ENCODE measurements at places on chromosomes 5 and 9.

DNA sequence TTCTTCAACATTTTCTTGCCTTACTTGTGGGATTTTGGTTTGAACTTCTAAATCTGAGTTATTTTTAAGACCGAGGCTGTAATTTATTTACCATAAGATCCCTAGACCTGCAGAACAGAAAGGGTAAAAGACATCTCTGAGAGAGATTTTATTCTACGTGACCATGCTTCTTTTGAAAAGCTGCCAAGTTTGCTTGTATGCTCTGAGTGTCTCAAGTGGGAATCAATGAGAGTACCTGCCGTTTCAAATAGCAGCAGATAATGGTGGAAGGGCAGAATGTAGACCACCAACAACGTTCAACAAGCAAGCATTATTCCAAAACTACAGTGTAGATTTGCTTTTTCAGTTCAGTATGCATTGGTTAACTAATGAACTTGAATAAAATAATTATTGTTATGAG, 108.6 kb upstream of the MINAR2 start:
- no peak for ATAC-seq

GRCh38 chr5:160651692-160652645, 200.0 kb downstream of the ATP10B start:
- no peak for ATAC-seq

DNA sequence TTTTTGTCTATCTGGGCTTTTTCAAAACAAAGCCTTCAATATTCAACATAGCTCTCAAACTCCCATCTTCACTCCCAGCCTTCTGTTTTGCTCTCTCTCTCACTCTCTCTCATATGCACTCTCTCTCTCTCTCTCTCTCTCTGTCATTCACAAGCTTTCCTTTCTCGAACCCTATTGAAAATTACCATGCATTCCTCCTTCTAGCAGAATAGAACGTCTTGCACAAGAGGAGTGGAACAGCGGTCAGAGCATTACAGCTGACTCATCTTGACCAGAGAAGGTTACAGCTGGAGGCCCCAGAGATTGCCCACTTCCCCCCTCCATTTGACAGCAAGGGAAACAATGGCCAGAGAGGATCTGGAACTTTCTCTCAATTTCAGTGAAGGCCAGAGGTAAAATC, 51.0 kb upstream of the LIFR start:
- ATAC-seq: no peak

DNA sequence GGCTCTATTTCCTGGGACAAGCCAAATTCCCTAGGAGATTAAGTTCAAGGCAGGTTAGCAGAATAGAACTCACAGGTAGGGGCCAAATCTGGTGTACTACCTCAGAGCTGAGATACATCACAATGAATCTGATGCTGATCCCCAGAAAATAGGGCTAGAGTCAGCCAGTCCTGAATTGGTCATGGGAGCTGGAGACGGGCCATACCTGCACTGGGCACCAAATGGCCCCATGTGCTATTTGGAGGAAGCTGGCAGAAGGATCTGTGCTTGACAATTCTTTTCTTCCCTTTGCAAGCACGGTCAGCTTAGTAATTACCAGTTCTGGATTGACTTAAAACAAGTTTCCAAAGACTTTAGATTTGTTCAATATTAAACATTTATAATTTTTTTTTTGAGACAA, 10.4 kb upstream of the GNAQ start:
- ATAC-seq: no peak

GRCh38 chr5:25489834-25490538, 845.2 kb upstream of the CDH10 start:
- ATAC-seq: no peak

DNA sequence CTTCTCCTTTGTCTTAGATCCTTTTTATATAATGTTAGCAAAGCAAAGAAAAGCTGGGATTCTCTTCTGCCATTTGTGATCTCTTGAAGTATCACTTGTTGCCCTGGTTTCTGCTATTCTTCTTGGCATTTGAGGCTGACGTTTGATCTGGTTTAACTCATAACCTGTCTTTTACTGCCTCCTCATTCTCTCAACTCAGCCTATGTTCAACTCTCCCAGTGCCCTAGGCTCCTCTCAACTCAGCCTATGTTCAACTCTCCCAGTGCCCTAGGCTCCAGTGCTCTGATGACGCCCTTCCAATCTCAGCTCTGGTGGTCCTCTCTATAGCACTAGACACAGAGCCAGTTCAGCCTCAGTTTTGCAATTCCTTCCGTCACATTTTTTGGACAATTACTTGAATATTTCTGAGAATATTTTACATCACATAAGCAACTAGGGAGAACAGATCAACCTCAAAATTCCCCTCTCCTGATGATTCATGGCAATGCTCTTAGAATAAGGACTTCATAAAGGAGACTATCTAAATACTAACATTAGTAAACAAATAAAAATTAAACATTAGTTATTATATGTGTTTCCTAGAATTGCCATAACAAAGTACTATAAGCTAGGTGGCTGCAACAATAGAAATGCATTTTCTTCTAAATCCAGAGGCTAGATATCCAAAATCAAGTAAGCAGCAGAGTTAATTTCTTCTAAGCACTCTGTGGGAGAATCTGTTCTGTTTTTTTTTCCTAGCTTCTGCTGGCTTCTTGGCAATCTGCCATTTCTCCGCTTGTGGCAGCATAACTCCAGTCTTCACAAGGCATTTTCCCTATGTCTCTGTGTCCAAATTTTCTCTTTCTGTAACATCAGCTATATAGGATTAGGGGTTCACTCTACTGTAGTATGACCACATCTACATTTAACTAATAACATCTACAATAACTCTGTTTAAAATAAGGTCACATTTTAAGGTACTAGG, 662.1 kb upstream of the FTMT start:
- ATAC-seq: no peak

DNA sequence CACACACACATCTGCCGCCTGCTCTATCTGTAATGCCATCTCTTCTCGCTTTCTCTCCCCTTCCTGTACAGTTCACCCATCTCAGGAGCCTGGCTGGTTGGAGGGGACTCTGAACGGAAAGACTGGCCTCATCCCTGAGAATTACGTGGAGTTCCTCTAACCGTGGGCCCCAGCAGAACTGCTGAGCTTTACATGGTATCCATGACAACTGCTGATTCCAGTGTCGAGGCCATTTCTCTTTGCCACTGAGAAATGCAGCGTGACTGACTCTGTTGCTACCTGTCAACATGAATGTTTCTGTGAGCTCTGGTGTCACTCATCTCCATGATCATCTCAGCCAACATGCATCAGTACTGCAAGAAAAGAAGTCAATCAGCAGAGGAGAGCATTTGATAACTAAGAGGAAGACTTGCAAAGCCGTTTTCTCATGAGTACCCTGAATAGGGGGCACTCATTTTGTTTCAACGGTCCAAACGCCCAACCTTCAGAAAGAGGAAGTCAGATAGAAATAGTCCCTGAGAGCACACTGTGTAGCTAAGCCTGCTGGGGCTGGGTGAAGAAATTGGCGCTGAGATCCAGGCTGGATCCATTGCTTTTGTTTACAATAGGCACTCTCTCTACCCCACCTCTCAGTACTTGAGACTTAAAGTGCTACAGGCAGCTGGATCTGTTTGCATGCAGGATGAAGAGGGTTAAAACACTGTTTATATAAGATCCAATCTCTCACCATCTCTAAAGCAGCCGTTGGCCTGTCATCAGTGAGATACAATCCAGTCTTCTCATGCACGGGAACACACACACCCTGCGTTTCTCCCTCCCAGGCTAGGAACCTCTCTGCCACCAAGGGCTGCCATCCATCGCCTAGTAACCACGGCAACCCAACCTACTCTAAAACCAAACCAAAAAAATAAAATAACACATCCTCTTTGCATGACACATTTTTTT, 180.9 kb downstream of the NR3C1 start:
- ATAC-seq: peak; percentile 71

- ATAC-seq: no peak
Observed at GRCh38 chr5:169861934-169862333, 118.4 kb downstream of the INSYN2B start.

- ATAC-seq: no peak
Observed at GRCh38 chr5:109486200-109486804, 76.5 kb upstream of the PJA2 start.

GRCh38 chr5:79936002-79936645, 54.9 kb downstream of the MTX3 start:
- no peak for ATAC-seq

GRCh38 chr5:75044406-75044805, 8.0 kb downstream of the GCNT4 start:
- ATAC-seq: no peak

- no peak for ATAC-seq
Observed at GRCh38 chr9:9574080-9574479, 1038.7 kb downstream of the PTPRD start.

DNA sequence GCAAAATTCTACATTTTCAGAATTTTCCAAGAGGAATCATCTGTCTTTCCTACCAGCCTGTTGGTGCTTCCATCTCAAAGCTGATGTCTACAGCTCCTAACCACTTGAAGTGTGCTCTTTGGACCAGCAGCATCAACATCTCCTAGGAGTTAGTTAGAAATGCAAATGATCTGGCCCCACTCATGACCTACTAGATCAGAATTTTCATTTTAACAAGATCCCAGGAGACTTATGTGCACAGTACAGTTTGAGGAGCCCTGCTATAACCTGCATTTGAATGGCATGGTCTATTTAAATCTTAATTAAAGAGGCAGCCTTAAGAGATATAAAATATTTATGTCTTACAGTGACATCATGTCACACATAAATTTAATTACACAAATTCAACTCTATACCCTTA, 33.8 kb downstream of the ITK start:
- no peak for ATAC-seq

DNA sequence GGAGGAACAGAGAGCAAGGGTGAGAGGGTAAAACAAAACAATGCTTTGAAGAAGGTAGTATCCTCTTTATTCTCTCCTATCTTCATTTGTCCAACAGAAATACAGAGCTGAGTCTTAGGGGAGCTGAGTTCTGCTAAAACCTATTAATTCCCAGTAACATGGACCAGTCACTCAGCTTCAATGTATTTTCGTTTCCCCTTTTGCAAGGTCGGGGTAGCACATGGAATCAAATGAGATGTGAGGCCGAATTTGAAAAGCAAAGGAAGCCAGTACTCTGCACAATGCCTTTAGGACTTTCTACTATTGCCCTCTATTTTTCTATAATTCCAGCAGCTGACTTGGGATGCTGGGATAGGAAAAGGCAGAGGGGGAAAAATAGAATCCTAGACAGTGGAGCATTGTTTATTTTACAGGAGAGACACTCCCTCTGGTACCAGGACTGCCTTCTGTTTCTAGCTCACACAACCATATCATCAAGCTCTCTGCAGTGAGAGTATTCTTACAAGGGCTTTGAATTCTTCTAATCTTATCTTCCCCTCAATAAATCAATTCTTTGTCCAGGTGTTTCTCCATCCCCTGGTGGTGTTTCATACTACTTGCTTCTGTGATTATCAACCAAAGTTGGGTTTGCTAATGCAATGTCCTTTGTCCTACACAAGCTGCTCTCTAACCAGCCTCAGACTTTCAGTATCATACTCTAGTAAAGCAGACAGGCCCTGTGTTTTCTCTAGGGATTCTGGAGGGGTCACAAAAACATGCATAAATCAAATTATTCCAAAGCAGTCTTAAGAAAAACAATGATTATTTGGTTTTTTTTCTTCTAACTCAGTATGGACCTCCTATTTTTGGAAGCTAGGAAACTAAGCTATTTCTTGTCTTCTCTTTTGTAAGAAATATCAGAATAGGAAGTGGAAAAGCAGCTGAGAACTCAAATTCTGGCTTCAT, 341.5 kb downstream of the OSTF1 start:
- no peak for ATAC-seq

DNA sequence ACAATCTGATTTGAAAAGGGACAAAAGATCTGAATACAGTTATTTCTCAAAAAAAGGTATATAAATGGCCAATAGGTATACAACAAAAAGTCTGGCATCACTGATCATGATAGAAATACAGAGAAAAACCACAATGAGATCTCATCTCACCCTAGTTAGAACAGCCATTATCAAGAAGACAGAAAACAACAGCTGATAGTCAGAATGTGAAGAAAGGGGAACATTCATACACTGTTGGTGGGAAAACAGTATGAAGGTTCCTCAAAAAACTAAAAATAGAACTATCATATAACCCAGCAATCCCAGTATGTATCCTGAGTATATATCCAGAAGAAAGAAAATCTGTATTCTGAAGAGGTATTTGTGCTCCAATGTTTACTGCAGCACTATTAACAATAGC, 75.7 kb upstream of the OR2K2 start:
- ATAC-seq: no peak

DNA sequence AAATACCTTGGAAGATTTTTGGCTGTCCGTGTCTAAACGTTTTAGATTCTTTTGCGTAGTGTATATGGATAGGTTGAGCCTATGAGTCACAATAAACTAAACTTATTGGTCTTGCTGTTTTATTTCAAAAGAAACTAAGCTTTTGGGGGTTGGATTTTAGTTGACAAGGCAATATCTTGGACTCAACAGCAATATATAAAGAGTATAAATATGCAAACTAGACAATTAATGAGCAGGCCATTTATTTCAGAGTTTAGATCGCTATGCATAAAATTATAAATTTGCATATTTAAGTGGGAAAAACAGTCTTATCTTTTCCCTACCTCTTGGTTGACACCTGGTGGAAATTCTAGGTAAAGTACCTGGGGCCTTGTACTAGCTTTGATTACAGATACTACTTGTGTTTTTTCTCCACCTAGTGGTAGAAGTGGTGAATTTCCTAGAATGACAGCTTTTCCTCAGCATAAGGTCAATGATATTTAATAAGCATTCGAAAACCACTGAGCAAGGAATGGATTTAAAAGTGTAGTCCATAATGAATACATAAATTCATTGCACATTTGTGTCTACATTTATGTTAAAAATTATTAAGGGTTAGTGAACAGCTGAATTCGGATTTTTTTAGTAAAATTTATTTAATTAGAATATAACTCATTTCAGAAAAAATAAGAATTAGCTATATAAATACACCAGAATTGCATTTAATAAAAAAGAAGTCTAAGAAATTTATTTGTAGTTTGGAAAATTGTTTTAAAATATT, 1.7 kb upstream of the ARRDC3 start:
- ATAC-seq: no peak

DNA sequence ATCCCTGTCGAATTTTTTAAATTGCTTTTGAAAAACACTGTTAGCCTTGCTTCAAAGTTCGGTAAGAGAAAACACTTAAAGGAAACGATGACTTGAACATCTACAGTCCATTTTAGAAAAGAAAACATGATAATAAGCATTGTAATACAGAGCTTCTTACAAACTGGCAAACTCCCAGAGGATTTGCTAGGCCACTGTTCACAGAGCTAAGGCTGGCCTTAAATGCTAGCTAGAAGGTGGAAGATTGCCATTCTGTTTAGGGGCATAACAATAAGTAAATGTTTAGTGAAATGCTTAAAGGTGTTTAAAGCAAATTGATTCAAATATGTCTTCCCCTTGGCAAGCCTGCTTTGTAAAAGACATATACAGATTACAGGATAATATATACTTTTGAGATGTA, 169.6 kb downstream of the TLE4 start:
- no peak for ATAC-seq
